ENCODE measurements at places on chromosomes 7 and 10.

DNA sequence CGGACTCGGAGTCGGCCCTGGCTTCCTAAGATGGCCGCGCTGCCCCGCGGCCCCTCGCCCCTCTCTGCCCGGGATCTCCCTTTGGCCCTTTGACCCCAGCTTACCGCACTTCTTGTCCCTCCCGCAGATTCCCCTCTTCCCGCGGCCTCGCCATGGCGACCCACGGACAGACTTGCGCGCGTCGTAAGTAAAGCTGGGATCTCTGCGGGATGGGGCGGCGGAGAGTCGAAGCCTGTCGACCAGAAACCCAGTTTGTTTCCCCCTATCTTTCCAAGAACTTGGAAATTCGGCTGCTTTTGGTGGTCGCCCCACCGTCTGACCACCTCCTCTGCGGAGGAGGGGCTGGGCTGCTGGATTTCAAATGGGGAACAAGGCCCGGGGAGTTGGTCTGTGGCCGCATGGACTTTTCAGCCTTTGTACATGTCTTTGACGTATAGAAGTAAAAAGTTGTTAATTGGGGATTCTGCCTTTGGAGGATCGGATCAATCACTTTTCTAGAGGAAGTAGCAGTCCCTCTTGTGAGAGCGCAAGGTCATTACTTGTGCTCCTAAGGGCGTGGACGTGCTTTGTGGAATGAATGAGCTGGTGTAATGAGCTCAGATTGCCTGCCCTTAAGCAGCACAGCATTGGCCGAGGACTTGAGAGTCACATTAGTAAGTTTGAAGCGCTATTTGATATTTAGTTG lies 553 bp downstream of the VDAC2 start:
- peak; percentile 13 for ATAC-seq

- ATAC-seq = no peak
These were observed 109.2 kb downstream of the SORCS3 start for GRCh38 chr10:104750291-104750690.

GRCh38 chr10:19930936-19931893 lies 115.0 kb downstream of the PLXDC2 start:
- ATAC-seq = no peak

GRCh38 chr7:47255441-47255840 lies 326.5 kb downstream of the TNS3 start:
- no peak for ATAC-seq

DNA sequence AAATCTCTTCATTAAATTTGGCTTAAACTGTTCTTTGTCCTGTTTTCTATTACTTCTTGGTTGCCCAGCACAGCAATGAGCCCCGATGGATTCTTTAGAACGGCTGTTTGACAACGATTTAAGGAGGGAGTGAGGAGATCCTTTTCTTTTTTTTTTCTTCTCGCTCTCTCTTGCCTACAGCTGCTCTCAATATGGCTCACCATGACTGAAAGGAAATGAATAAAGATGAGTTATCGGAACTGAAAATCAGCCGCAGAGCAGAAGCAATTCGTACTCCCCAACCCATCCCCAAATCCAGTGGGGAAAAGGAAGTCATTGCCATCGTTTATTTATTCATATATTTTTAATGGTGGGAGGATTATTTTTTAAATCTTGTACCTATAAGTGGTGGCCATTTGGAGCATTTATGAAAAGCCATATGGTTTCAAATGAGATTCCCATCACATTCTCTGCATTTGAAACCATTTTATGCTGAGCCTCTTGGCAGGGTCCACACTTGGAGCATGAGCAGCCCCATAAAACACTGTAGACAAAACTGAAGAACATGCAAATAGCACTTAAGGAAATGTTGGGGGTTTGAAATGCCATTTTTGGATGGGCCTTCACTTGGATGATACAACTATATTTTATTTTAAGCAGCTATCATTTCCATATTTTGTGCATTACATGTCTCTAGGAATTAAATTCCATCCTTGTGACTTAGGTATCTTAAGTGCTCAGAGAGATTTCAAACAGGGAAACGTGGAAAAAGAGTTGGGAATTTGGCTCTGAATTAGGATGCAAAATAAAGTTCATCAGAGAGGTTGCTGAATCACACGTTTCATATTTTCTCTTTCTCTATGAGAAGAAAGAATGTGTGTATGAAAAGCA lies 107.7 kb upstream of the FZD1 start:
- ATAC-seq = no peak

DNA sequence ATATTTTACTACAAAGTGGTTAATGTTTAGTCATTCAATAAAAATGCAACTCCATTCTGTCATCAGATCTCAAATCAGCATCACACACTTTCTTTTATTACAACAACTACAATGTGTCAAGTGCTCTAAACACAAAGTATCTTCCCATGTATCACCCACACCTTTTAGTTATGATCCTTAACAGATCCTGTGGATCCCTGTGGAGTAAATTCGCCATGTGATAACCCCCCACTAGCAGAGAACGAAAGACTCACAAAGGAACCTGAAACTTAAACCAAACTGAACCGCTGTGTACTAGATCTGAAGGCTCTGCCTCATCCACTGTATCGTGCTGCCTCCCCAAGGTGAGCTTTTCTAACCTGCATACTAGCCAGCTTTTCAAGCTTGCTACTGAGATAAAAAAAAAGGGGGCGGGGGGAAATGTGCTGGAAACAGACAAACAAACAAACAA lies 1.7 kb downstream of the DPY19L1 start:
- peak; percentile 33 for ATAC-seq

DNA sequence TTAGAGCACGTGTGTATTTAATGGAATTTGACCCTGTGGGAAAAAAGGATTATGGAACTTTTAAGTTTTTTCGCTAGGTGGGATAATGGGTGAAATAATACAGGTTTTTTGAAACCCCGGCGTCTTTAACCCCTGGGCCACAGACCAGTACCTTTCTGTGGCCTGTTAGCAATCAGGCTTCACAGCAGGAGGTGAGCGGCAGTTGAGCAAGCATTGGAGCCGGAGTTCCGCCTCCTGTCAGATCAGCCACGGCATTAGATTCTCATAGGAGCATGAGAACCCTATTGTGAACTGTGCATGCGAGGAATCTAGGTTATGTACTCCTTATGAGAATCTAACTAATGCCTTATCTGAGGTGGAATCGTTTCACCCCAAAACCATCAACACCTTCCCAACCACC lies 28.6 kb downstream of the WAC start:
- no peak for ATAC-seq

DNA sequence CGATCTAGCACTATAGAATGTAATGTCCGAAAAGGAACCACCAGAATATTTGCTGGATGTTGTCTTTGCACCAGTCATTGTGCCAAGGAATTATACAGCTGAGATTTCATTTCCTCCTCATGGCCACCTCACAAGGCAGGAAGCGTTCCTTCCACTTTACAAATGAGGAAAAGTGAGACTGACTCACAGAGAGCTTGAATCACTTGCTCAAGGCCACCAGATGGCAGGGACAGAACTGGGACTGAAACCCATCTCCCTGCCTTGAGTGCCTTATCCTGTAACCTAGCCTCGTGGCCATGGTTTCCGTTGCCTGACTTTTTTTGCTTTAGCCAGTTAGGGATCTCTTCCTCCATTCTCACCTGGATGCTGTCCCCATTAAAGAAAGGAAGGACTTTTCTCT lies 44.7 kb upstream of the PDZD8 start:
- ATAC-seq = no peak

DNA sequence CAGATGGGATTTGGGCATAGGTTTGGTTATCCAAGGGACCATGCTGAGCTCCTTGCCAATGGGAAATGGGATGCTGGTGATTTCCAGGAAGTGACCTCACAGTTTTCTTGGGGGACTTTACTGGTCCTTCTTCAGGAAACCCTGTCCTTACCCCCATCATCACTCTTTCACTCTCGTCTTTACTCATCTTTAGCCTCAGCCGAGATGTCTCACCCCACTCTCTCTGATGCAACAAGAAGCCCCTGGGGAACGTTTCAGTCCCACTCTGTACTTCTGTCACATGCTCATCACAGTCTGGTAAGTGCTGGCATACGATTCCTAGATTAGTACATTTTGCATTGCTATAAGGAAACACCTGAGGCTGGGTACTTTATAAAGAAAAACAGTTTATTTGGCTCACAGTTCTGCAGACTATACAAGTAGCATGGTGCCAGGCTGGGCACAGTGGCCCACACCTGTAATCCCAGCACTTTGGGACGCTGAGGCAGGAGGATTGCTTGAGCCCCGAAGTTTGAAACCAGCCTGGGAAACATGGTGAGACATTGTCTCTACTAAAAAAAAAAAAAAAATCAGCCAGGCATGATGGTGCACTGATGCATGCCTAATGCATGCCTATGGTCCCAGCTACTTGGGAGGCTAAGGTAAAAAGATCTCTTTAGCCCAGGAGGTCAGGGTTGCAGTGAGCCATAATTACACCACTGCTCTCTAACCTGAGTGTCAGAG lies 63.5 kb upstream of the VKORC1L1 start:
- ATAC-seq = peak; percentile 44

- no peak for ATAC-seq
These were observed 93.7 kb upstream of the NMT2 start for GRCh38 chr10:15262036-15262713.

- no peak for ATAC-seq
These were observed 127.7 kb downstream of the ELMO1 start for GRCh38 chr7:37320848-37321468.

DNA sequence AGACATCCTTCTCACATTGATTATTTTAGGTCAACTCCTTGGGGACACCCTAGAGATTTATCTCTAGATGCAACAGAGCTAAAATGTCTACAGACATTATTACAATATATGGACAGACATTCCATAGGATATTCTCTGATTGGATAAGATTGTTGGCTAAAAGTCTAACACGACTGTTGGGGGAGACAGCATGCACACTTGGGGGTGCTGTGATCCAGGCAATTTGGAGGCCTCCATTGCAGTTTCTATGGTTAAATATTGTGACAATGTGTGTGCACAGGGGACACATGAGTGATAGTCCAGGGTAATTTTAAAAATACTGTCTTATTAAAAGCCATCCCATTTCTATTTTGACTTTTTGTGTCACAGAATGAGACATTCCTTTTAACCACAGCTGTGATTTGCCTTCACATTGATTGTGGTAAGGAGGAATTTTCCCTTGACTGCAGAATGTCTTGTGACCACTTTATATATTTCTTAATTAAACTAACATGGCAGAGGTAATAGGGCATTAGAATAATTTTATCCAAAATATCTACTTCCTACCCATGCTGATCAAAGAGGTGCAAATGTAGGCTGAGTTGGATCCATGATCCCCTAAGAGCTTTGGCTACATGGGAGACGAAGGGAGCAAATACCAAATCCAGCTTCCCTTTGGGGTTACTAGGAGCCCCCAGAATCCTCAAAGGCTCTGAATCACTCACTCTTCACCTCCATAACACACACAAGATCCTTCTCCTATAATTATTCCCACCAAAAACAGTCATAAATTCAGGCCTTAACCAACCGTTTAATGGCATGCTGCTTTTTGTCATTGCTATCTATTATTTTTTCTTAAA lies 7.3 kb downstream of the TFPI2 start:
- no peak for ATAC-seq

DNA sequence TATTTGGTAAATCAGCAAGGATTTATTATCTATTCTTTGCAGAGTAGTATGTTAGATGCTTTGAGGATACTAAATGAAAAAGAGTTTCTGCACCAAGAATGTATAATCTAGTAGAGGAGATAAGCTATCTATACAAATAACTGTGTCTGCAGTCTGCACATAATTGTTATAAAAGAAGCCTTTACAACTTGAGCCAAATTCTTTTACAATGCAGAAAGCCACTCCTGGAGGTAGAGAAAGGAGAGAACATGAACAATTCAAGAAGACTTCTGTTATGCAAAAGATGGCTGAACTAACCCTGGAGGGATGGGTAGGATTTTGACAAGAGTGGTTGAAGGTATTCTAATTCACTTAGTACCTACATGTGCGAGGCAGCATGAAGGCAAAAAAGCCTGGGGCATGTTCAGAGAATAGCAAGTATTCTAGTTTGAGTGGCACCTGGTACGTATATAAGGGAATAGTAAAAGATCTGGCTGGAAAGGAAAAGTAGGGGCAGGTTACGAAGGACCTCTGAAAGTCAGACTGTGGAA lies 251.1 kb upstream of the KAT6B start:
- no peak for ATAC-seq

- ATAC-seq = no peak
These were observed 13.6 kb upstream of the SORBS1 start for GRCh38 chr10:95574649-95575365.
